BE2C (cell line): ENCODE measurements at places on chromosomes 12 and 14.

DNA sequence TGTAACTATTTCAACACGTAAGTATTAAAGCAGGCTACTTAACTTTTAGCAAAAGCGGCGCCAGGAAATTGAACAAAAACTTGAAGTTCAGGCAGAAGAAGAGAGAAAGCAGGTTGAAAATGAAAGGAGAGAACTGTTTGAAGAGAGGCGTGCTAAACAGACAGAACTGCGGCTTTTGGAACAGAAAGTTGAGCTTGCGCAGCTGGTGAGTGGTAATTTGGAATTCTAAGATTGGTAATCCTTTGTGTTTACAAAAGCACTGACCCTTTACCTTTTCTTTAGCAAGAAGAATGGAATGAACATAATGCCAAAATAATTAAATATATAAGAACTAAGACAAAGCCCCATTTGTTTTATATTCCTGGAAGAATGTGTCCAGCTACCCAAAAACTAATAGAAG lies 4.0 kb downstream of the PNN start:
- DNase-seq, result no peak

DNA sequence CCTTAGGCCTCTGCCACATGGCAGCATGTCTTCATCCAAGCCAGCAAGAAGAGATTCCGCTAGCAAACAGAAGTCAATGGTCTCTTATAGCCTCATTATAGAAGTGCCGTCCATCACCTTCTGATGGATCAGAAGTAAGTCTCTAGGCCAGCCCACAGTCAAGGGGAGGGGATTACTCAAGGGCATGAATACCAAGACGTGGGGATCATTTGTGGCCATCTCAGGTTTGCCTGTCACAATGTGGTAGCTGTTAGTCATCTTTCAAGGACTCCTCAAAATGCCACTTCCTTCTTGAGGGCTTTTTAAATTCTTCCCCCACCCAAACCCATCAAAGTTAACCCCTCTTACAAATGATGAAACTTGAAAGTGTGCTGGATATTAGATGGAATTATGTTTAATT lies 8.1 kb upstream of the ADCY6 start:
- no peak for DNase-seq

DNA sequence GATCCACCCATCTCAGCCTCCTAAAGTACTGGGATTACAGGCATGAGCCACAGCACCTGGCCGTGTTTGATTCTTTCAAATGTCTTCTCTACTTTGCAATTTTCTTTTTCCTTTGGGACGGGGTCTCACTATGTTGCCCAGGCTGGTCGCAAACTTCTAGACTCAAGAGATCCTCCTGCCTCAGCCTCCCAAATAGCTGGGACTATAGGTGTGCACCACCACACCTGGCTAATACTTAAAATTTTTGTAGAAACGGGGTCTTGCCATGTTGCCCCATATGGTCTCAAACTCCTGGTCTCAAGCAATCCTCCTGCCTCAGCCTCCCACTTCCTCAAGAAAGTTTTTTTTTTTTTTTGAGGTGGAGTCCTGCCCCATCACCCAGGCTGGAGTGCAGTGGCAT lies 1.7 kb downstream of the GATC start:
- no peak for DNase-seq

DNA sequence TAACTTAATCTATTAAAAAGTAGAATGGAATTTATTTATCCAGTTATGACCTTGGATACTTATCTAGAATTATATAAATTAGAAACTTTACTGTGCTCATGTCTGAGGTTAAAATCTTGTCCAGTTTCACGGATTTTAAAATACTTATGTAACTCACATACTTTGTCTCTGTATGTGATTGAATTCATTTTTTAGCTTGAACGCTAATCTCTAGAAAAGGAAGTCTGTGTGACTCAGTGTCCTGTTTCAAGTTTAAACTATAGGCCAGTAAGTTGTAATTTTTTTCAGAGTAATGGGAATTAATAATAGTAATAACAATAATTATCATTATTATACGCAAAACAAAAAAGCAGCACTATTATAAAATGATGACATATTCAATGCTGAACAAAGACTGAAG lies 168.6 kb downstream of the CPNE8 start:
- no peak for DNase-seq

DNA sequence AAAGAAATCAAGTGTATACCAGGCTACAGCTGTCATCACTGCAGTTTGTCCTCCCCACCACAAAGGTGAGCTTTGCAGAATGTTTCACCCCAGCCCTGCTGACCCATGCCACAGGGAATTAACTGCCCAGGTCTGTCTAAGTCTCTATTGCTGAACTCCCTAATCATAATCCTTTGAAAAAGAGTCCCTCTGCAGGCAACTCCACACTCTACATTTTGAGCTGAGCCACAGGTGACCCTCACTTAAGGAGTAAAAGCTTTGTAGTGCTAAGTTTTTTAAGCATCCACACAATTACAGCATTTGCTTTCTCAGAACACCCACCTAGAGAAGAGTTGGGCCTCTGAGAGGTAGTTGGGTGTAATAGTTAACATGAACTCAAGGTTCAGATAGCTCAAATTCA lies 90.0 kb downstream of the C12orf50 start:
- no peak for DNase-seq

DNA sequence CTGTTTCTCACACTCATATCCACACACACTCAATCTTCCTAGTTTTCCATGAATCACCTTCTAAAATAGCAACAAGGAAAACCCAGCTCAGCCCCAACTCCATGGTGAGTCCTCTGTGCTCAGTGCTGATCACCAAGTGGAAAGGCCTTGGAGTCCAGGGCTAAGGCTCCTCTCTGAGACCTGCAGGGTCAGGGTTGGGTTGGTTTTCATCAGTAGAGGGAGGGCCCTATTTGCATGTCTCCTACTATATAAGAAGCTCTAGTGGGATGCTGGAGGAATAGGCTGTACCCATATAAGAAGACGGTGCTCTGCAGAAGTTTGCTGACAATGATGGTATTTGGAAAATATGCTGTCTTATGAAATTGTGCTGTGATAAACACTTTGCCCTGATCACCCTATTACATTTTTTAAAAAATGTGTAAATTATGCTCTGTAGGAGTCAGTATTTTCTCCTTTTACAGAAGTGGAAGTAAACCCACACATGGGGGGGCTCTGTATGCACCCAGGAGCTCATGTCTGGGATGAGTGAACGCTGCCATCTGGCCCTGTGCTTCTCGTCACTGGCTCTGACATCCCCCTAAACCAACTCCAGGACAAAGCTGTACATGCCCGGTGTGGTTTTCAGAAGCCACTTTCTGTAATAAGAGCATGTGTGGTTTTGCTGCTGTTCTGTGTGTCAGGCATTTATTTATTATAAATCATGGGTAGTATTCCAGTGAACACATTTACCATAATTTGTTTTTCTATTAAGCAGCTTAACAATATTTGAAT lies 536.3 kb downstream of the TMEM121 start:
- no peak for DNase-seq

DNA sequence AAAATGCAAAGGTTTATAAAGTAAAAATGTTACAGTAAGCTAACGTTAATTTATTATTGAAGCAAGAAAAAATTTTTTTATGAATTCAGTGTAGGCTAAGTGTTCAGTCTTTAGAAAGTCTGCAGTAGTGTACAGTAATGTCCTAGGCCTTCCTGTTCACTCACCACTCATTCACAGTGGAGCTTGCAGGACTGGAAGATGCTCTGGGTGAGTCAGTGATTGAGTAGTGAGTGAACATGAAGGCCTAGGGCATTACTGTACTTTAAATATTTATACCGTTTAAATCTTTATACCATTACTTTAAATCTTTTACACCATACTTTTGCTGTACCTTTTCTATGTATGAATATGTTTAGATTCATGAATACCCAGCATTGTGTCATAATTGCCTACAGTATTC lies 120.3 kb upstream of the SLC38A4 start:
- DNase-seq, result no peak

- DNase-seq, result no peak
Observed at GRCh38 chr12:132163911-132164288, 19.6 kb downstream of the NOC4L start.

- no peak for DNase-seq
Observed at GRCh38 chr12:131403676-131404075, 307.2 kb upstream of the SFSWAP start.

- no peak for DNase-seq
Observed at GRCh38 chr14:29716150-29716549, 211.5 kb downstream of the PRKD1 start.

DNA sequence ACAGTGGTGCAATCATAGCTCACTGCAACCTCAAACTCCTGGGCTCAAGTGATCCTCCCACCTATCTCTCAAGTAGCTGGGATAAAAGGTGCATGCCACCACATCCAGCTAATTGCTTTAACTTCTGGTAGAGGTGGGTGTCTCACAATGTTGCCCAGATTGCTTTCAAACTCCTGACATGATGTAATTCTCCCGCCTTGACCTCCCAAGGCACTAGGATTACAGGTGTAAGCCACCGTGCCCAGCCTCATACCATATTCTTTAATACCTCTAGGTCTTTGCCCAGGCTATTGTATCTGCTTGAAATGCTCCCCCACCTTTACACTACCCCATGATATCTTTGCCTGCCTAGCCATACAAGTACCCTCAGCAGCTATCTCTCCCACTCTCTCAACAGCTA lies 11.3 kb downstream of the R3HDM2 start:
- no peak for DNase-seq

DNA sequence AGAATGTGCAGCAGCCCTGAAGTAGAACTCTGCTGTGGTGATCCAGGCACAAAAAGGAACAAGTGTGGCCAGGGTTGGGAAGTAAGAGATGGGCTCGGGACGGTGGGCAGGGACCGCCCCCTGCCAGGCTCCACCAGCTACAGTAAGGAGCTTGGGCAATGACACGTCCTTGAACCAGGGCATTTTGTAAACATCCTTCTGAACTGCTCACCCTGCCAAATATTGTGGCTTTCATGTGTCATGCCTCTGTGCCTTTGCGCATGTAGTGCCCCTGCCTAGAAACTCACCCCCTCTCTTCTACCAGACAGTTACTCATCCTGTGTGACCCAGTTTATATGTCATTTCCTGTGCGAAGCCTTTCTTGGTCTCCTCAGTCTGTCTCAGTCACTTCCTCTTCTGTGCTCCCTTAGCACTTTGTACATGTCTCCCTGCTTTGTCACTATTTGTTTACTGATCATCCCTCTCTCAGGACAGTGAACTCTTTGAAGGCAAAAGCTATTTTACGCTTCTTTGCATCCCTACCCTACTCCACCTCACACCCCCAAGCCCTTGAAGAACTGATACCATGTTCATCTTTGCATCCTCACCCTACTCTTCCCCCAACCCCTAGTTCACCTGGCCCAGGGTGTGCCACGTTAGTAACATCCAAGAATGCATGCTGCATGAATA lies 108.9 kb upstream of the PLEKHG7 start:
- DNase-seq, result no peak

- peak; percentile 52 for DNase-seq
Observed at GRCh38 chr14:90179357-90179756, 77.0 kb upstream of the PSMC1 start.

DNA sequence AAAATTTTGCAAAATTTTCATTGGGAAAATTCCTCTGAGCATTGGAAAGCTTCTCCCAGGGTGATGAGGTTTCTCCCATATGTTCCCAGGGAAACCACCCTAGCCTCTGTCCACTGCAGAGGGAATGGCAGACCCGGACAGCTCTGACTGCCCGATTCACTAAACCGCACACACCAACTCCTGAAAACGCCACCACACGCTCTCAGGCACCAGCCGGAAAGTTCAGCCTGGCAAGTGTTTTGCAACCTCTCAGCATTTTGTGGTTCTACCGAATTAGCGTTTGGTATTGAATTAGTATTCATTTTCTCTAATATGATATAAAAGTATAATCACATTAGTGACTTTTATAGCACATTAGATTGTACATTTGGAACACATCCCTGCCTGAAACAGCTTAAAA lies 213.4 kb downstream of the PHETA1 start:
- DNase-seq, result no peak

- DNase-seq, result no peak
Observed at GRCh38 chr12:49515266-49515665, 23.6 kb upstream of the KCNH3 start.

GRCh38 chr14:48876806-48877340 lies 709.3 kb downstream of the RPS29 start:
- DNase-seq, result no peak

DNA sequence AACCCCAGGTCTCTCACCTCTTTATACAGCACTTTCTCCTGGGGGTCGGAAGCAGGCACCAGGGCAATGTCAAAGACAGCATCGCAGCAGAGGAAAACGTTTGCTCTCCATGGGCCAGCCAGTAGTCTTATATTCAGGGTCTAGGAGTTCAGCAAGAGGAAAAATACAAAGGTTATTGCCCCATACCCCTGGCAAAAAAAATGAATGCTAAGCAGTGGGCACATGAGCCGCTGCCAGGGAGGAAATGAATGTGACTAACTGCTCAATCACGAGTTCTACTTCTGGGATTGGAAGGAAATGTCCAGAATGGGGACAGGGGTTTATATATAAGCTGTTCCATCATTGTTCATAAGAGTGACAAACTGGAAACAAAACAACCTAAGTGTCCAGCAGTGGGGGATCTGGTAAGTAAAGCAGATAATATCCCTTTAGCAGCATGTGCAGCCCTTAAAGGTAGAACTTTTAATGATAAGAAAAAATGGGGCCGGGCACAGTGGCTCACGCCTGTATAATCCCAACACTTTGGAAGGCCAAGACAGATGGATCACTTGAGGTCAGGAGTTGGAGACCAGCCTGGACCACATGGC lies 53.8 kb downstream of the PHETA1 start:
- DNase-seq, result no peak

GRCh38 chr12:3973269-3973884 lies 100.2 kb upstream of the PARP11 start:
- DNase-seq, result no peak

- no peak for DNase-seq
Observed at GRCh38 chr14:50023671-50024490, 92.5 kb downstream of the VCPKMT start.

DNA sequence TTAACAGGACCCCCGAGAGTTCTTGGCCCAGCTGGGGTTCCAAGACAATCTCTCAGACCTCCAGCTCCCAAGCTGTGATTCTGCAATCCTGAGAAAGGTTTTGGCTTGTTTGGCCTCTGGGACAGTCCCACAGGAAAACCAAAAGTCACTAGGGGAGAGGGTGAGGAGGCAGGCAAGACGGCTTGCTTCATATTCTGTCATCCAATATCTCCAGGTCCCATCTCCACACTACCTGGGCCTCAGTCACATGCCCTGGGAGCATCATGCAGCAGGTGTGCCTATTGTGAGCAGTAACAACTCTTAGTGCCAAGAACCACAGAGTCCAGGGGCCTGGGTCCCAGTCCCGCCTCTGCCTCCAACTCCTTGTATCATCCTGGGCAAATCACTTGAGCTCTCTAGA lies 1.7 kb downstream of the KRT79 start:
- DNase-seq, result no peak
